ENCODE measurements at places on chromosomes 12 and 14. TPM values are rescaled to one million over a fixed set of nuclear protein-coding genes. Genes with fewer than 3 reads are reported as not detected.

LRFN5 gene
- total RNA-seq: 197 TPM

CEBPE gene
- total RNA-seq: not detected

SLC5A8 gene
- not detected for total RNA-seq

BBOF1 gene
- total RNA-seq: 5.6 TPM

SCYL2 gene
- 48.1 TPM for total RNA-seq

LRRIQ1 gene
- total RNA-seq: 0.25 TPM

KLHL33 gene
- total RNA-seq: 1.2 TPM

MYH6 gene
- not detected for total RNA-seq

PLBD1 gene
- total RNA-seq: 29.0 TPM

WNT1 gene
- total RNA-seq: not detected

LMO3 gene
- total RNA-seq: 73.7 TPM

IKZF4 gene
- total RNA-seq: 4.4 TPM

ACSM4 gene
- total RNA-seq: not detected

HEBP1 gene
- total RNA-seq: 47.6 TPM

MRPL51 gene
- total RNA-seq: 23.1 TPM

COX8C gene
- not detected for total RNA-seq

EXOC3L4 gene
- 8.6 TPM for total RNA-seq

P2RX2 gene
- not detected for total RNA-seq

KLHDC1 gene
- 4.7 TPM for total RNA-seq

LHX5 gene
- total RNA-seq: not detected

SLC6A15 gene
- total RNA-seq: 2.7 TPM

PTPN6 gene
- total RNA-seq: 17.4 TPM

TSPAN8 gene
- total RNA-seq: 2.9 TPM

GLIPR1 gene
- total RNA-seq: 6.6 TPM

P2RX7 gene
- 8.6 TPM for total RNA-seq

SLC39A5 gene
- total RNA-seq: not detected

GPR84 gene
- not detected for total RNA-seq

ADSS1 gene
- 10.3 TPM for total RNA-seq

ZBTB42 gene
- 7.6 TPM for total RNA-seq

SALL2 gene
- 9.8 TPM for total RNA-seq

ADAM21 gene
- total RNA-seq: not detected

FOXN4 gene
- not detected for total RNA-seq

IFNG-AS1 gene
- not detected for total RNA-seq

ACVRL1 gene
- 115 TPM for total RNA-seq

RFX4 gene
- not detected for total RNA-seq

MTERF2 gene
- total RNA-seq: 14.5 TPM

TCL1B gene
- not detected for total RNA-seq

GDF3 gene
- not detected for total RNA-seq

HNF1A gene
- total RNA-seq: not detected

ASCL1 gene
- total RNA-seq: not detected

FAR2 gene
- 16.2 TPM for total RNA-seq

SLC39A2 gene
- 5.4 TPM for total RNA-seq

SRRM4 gene
- under 0.01 TPM for total RNA-seq

CPNE6 gene
- not detected for total RNA-seq

POU6F1 gene
- 16.5 TPM for total RNA-seq

Data from vagina (tissue), 2 donors.